SK-N-SH (cell line): ENCODE measurements at places on chromosomes 2 and 18. TPM values are rescaled to one million over a fixed set of nuclear protein-coding genes. Genes with fewer than 3 reads are reported as not detected.
A peak's percentile ranks its signal among the peaks of the same experiment; 100 is the strongest.

- DNase-seq: no peak
These were observed 259.3 kb upstream of the SP5 start for GRCh38 chr2:170455617-170456426.

CCDC74B gene
- 14.5 and 16.2 TPM in 2 replicates for polyA plus RNA-seq

DNA sequence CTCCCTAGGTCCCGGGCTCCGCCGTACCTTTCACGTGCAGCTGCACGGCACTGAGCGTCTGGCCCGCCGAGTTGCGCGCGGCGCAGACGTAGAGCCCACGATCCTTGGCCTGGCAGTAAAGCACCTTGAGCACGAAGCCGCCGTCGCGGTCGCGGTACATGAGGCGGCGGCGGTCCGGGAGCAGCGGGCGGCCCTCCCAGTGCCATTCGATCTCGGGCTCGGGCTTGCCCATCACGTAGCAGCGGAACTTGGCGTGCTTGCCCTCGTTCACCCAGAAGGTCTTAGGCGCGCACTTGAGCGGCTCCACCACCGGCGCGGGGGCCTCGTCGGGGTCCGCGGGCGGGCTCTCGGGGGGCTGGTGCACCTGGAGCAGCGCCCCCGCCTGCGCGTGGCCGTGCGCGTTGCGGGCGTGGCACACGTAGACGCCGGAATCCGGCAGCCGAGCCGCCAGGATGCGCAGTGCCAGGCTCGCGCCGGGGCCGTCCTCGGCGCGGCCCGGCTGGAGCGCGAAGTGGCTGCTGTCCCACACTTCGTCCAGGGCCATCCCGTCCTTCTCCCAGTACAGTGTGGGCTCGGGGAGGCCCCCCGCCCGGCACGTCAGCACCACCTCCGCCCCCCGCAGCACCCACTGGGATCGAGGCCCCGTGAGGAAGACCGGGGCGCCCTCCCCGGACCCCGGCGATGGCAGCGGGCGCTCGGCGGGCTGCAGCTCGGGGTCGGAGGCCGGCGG is 980 bp downstream of the OBSL1 start:
- DNase-seq: peak; percentile 83

- DNase-seq: no peak
These were observed 18.3 kb upstream of the EPAS1 start for GRCh38 chr2:46278952-46279351.

LAMA1 gene
- polyA plus RNA-seq: 0.07 and 0.11 TPM in 2 replicates

- no peak for DNase-seq
These were observed 397.6 kb upstream of the LRATD1 start for GRCh38 chr2:14234911-14235310.

DNA sequence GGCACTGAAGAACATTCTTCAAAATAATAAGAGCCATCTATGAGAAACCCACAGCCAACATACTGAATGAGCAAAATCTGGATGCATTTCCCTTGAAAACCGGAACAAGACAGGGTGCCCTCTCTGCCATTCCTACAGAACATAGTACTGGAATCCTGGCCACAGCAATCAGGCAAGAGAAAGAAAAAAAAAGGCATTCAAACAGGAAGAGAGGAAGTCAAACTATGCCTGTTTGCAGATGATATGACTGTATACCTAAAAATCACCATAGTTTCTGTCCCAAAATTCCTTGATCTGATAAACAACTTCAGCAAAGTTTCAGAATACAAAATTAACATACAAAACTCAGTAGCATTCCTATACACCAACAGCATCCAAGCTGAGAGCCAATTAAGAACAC is 119.5 kb upstream of the PARD3B start:
- DNase-seq: no peak
